ENCODE measurements at places on chromosomes 5 and 9.

GRCh38 chr5:136103118-136103517 is 29.5 kb upstream of the SMAD5 start:
- DNase-seq, result no peak

- DNase-seq, result no peak
Measured at GRCh38 chr9:115300874-115301273, 182.9 kb upstream of the TNC start.

DNA sequence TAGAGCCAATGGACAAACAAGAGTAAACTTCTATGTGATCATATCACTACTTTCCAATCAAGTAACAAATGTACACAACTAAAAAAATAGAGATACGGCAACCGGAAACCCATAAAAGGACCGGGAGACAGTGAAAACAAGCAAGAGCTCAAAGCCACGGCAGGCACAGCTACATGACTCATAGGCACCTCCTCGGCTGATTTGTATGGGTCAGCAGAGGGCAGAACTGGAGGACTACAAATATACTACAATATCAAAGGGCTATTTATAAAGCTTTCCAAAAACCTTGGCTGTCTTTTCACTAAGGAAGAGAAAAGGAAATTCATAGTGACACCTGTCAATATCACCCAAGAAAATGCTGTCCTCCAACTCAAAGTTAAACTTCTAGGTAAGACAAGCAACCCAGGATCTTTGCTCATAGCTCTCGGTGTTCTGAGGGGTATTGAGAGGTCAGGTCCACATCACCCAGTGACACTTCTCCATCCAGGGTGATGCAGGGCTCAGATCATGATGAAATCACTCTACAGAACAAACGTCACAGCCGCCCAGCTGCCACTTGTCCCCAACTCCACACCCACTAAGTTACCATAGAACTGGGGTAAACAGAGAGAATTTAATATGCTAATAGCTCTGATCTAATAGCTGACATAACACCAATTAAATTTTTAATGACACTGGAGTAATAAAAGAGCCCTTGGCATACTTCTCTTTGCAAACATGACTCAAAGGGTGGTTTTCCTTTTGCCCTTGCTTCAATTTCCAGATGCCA is 41.3 kb downstream of the PFDN1 start:
- peak; percentile 86 for DNase-seq

DNA sequence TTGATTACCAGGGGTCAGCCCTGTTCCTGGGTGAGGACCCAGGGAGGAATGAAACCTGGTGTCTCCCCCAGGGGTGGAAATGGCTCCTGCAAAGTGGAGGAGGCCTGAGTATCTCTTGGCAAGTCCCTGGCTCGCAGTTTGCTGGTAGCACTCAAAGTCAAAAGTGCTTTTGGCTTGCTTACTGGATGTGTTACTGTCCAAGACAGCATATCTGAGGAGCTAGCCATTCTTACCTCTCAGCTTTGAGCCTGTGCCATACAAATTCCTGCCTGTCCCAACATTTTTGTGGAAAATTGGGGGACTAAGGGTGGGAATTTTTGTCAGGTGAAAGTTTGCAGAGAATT is 9.9 kb downstream of the ZNF618 start:
- peak; percentile 56 for DNase-seq

- DNase-seq, result peak; percentile 38
Measured at GRCh38 chr5:92519811-92520632, 1061.0 kb downstream of the NR2F1-AS1 start.

DNA sequence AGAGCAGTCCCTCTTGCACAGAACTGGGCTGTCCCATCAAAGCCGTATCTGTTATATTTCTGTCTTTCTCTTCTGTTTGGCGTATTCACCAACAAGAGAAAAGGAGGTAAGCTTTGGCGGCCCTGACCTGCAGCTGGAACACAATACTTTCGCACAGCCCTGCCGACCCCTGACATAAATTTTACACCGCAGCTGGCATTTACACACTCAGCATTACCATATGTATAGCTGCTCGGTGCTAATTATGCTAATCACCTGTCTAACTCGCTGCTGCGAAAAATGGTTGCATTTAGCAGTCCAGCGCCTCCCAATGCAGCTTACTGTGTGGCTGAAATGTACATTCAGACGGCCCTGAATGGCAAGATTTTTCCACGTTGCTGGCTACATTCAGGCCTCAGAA is 20.8 kb downstream of the PTCH1 start:
- DNase-seq, result no peak

DNA sequence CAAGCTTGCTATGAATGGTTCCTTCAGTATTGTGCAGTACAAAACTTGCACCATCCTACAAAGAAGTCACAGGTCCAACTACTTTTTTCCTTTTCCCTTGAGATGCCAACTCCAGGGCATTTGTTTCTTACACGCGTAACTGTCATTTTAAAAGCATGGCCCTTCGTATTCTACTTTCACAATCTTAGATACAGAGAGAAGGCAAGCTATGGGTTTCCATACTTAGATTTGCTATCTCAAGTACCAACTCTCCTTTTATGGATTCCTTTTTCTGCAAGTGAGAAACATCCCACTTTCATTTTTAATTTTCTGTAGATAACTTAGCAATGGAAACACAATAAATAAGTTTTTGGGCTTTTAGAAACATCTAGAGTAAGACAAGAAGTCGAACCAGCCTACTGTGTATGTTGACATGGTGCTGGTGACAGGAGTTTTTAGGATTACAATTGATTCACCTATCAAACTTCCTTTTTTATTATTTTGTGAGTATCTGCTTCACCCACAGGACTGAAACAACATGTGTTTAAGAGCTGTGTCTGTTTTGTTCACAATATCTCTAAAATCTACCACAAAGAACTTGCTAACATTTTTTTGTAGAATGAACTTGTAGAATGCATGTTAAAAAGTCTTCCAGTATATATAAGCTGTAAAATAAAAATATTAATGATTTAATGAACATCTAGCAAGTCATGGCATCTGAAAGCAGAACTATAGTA is 124.1 kb downstream of the FAM174A start:
- DNase-seq, result no peak

GRCh38 chr5:143084407-143084806 is 314.2 kb downstream of the ARHGAP26 start:
- DNase-seq, result no peak

DNA sequence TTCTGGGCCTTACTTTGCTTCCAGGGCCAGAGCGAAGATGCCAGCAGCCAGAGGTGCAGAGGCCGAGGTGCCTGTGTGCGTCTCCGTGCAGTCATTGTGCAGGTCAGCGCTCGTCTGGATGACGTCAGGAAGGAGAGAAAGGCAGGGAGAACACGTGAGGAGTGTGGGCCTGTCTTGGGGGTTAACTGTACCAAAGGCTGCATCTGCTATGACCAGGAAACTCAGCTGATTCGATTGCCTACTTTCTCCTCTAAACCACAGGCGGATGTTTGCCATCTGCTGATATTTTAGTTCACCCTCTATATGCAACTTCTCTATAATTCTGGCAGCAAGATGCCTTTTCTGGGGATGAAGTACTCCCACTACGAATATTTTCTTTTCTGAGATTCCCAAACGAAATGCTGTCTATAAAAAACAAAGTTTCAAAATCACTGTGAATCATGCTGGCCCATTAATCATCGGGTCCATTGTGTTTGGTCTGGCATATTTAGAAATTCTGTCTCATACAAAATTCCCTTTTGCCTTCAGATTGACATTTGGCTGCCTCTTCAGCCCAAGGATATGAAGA is 24.8 kb downstream of the PCSK1 start:
- peak; percentile 93 for DNase-seq

- no peak for DNase-seq
Measured at GRCh38 chr9:135559606-135560005, 1.9 kb upstream of the PAEP start.

DNA sequence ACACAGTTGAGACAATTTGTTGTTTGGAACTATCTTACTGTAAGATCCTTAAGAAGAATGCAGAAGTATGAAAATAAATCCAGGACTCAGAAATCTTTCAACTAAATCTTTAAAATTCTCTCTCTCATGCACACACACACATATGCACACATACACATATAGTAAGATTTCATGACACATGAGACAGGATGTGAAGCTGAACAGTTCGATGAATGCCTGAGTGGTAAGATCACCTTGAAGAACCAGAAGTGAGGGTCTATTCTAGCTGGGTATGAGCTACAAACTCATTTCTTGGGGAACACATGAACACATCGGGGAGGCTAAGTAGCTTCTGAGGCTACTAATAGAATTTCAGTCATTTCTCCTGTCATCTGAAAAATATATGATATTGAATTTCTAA is 153.6 kb downstream of the TMC1 start:
- peak; percentile 13 for DNase-seq

- DNase-seq, result peak; percentile 82
Measured at GRCh38 chr5:125134216-125135081, 388.0 kb upstream of the ZNF608 start.

DNA sequence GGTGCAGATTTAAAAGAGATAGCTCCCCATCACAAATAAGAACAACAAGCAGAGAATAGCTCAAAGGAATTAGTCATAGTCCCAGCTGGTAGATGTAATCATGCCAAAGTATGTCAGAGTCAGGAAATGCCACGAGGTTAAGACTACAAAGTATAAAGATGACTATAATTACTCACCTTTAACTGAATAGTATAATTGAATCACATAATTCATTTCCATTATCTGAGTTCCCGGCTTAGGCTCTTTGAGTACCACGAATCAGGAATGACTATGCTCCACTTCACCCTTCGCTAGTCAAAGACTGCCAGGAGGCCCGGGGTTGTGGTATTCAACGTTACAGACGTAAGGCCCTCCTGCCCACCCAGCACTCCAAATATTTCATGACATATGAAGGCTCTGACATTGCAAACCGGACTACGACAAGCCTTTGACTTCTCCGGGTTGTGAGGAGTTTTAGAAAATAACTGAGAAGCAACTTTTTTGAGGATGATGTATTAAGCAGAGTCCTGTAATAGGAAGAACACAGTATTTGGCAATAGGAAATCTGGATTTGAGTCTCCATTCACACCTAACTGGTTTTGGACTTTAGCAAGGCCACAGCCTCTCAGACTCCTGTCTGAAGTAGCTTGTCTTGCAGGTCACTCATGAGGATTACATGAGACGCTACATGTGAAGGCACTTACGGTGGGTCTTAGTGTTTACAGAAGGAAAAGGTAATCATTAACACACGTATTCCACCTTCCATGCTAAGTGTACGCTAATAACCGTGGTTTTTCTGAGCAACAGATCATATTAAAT is 64.6 kb downstream of the ENC1 start:
- DNase-seq, result peak; percentile 76

- no peak for DNase-seq
Measured at GRCh38 chr5:138054847-138055558, 22.1 kb upstream of the FAM13B start.

DNA sequence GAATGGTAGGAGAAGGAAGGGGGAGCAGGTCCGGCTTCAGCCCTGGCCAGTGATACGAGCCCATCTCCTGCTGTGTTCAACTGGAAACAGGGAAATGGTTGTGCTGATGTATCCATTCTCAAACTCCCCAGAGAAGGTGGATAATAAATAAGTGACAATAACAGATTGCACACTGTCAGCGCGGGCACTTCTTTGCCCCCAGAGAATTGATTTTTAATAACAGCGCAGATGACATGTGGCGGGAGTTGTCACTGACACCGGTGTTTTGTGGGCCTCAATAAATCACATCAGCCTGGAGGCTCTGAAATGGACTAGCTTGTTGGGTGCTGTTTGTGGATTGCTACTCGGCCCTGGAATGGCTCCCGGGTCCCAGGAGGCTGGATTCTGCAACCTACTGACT is 141.4 kb upstream of the PANK3 start:
- DNase-seq, result no peak

GRCh38 chr9:129665814-129666520 is 520 bp downstream of the PRRX2 start:
- DNase-seq, result no peak

- no peak for DNase-seq
Measured at GRCh38 chr5:175609526-175609925, 48.3 kb upstream of the HRH2 start.

- DNase-seq, result peak; percentile 2
Measured at GRCh38 chr9:80690349-80690939, 998.9 kb downstream of the TLE1 start.

DNA sequence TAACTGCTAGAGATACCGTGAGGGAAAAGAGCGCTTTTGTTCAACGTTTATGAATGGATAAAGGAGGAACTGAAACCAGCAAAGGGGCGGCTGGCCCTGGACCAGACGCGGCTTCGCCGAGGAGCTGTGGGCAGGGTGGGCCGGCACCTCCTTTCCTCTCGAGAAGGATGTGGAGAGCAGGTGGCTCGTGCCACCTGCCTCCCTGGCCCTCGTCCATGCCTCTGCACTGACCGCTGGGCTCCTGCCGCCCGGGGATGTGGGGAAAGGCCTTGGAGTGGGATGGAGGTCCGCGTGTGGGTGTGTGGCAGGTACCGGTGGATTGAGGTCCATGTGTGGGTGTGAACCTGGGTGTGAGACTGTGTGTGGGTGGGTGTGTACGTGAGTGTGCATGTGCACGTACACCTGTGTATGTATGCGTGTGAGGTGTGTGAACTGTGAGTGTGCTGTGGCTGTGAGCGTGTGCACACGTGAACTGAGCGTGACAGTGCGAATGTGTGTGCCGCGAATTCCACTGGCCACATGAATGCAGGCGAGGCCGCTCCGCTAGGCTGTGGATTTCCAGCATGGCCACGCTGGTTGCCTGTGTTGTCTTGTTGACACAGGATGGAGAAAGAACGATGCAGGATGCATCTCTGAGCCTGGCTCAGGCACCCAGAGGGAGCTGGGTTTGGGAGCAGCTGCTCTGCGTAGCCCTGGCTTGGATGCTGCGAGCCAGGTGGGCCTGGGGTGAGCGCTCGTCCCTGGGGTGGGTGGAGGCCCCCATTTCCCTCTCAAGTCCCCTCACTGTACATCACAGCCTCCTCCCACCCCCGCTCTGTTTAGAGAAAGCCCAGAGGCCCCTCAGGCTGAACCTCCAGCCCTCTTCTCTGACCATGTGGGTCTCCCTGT is 4.4 kb upstream of the CEP72 start:
- DNase-seq, result no peak

Measured in fibroblast of the aortic adventitia (primary cell).